ENCODE measurements at places on chromosomes 2 and 18.

- peak; percentile 82 for DNase-seq
Measured at GRCh38 chr2:165725421-165725820, 68.6 kb downstream of the GALNT3 start.

DNA sequence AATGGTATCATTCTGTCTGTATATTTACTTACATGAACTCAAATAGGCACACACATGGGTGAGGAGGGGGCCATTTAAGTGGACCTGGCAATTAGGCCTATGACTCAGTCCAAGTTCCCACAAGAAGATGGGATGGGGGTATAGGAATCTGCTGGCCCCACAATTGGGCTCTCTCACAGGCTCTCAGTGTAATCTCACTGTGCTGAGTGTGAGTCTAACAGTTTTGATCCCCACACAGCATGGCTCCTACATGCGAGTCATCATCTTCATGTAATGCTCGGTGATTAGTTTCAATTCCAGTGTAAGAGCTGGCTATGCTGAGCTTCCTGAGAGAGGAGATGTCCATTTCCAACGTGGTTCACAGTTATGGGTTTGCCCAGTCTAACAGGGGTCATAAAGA, 114.0 kb downstream of the GATA6 start:
- no peak for DNase-seq

DNA sequence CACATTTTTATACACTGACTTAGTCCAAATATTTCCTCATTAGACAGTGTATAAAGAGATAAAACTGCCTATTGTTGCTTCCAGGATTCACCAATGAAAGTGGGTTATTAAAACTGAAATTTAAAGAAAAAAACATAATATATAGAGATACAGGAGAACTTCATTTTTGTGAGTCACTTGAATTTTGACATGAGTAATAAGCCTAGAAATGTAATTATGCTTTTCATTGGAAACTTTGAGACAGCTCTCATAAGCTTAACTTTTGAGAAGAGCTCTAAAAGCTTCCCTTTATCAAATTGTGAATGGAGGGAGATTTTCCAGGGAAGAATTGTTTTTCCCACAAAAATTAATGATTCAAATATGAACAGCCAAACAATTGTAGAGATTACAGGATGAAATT, 14.1 kb downstream of the DYNC2LI1 start:
- no peak for DNase-seq

GRCh38 chr2:179031731-179032408, 18.1 kb downstream of the CCDC141 start:
- DNase-seq = no peak

GRCh38 chr18:70462078-70462439, 173.2 kb downstream of the SOCS6 start:
- DNase-seq = no peak

- no peak for DNase-seq
Measured at GRCh38 chr2:144796936-144797335, 277.0 kb upstream of the ZEB2 start.

GRCh38 chr2:152623076-152623740, 94.1 kb downstream of the PRPF40A start:
- DNase-seq = no peak

GRCh38 chr2:82998781-82999180, 1460.3 kb downstream of the SUCLG1 start:
- DNase-seq = no peak

- DNase-seq = no peak
Measured at GRCh38 chr2:235492850-235493344, 946 bp upstream of the AGAP1 start.

GRCh38 chr18:46462523-46462922, 194.5 kb downstream of the LOXHD1 start:
- no peak for DNase-seq

GRCh38 chr2:165256618-165257017, 17.4 kb downstream of the SCN2A start:
- DNase-seq = no peak

DNA sequence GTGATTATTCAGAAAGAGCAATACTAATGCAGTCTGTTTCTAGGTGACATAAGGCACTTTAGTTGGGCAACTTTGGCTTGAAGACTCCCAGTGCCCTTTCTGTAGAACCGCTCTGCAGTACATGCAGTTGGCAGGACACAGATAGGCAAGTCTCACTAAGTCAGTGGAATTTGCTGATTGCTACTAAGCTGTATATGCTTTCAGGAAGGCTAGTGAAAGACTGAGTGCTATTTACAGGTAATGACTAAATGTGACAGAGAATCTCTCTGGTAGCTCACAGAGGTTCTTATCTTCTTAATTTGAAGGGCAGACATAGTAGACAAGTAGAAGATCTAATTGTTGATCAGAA, 243.0 kb downstream of the WDPCP start:
- DNase-seq = no peak

GRCh38 chr18:58054041-58054781, 10.2 kb downstream of the NEDD4L start:
- DNase-seq = no peak

DNA sequence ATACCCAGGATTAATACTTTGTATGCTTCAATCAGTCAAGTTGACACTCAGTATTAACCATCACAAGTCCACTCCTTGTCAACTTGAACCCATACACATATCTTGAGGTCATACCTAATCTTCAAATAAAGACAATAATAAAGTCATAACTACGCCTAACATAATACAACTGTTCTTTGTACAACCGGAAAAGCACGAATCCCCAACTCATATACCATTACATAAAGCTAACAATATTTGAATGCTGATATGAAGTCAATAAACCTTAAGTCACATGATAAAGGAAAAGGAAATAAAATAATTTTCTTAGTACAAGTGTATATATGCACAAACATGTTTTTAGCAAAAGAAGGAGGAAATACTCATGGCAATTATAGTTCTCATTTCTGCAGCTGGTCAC, 770.6 kb upstream of the GYPC start:
- no peak for DNase-seq

DNA sequence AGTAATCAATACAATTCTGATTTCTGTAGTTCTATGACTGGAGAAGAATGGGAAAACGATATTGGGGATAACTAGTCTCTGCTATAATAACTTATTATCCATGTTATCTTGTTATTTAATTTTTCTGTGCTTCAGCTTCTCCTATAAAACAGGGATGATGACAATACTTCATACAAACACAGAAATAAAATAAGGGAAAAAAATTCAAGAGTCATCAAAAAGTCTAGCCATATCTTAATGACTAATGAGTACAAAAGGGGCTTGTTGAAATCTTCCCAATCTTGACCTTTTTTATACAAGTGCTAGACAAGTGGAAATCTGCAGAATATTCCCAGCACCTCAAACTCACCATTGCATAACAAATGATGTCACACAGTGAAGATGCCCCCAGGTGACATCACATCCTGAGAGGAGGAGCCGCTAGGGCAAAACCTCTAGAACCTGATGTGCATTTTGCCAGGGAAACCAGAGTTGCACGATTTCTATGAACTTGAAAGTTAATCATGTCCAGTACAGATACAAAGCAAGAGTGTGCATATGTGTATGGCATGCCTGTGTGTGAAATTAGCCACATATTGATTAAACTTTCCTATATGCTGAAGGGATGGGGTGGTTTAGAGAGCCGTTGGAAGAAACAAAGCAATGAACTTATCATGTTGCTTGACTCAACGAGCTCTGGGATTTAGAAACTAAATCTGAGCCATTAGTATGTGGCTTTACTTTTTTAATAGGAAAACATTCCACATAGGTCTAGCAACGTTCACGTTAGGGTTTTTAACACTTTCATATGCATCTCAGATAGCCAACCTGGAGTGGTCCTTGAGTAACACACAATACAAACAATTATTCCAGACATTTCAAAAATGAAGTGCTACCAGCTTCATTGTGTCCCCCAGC, 278.9 kb downstream of the SLC4A3 start:
- DNase-seq = no peak

DNA sequence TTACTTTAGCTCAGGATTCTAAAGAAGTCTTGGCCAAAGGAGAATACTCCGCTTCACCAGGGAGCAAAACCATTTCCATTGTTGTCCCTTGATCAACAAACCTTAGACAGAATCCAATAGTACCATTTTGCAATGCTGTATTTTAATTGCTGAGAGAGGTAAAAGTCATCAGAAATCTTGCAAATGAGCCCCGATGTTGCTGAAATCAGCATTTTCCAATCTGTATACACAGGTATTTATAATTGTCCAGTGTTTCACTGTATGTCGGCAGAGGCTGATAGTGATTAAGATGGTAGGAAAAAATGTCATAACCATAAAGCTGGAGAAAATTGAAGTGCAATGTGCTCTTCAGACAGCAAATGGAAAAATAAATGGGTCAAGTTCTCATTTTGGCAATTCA, 170.0 kb upstream of the ARL4C start:
- DNase-seq = no peak

GRCh38 chr2:74379851-74380789, at the start of gene DCTN1:
Gene DCTN1, minus strand, starts transcription at chr2:74380311. Its CDS starts 274 bp downstream, at chr2:74380037.
- DNase-seq = peak; percentile 23

DNA sequence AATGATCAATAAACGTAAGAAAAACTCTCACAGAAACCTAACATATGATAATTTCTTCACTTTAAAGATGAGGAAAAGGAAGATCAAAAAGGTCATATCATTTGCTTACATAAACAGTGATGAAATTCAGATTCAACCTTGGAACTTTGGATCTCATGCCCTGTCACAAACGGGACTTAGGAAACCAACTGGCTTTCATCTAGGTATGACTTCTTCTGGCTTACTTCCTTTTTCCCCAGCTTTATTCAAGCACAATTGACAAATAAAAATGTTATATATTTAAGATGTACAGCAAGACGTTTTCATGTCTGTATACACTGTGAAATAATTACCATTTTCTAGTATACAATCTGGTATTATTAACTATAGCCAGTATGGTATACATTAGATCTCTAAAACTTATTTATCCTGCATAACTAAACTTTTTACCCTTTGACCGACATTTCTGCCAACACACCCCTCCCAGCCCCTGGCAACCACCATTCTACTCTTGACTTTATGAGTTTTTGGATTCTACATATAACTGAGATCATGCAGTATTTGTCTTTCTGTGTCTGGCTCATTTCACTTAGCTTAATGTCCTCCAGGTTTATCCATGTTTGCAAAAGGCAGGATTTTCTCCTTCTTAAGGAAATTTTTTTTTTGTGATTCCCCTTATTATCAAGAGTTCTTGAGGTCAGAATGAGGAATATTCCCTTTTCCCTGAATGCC, 46.0 kb upstream of the COBLL1 start:
- DNase-seq = no peak

- no peak for DNase-seq
Measured at GRCh38 chr2:202933958-202934357, 21.9 kb downstream of the CARF start.

- DNase-seq = peak; percentile 53
Measured at GRCh38 chr2:96116879-96117533, 635 bp upstream of the ADRA2B start.

DNA sequence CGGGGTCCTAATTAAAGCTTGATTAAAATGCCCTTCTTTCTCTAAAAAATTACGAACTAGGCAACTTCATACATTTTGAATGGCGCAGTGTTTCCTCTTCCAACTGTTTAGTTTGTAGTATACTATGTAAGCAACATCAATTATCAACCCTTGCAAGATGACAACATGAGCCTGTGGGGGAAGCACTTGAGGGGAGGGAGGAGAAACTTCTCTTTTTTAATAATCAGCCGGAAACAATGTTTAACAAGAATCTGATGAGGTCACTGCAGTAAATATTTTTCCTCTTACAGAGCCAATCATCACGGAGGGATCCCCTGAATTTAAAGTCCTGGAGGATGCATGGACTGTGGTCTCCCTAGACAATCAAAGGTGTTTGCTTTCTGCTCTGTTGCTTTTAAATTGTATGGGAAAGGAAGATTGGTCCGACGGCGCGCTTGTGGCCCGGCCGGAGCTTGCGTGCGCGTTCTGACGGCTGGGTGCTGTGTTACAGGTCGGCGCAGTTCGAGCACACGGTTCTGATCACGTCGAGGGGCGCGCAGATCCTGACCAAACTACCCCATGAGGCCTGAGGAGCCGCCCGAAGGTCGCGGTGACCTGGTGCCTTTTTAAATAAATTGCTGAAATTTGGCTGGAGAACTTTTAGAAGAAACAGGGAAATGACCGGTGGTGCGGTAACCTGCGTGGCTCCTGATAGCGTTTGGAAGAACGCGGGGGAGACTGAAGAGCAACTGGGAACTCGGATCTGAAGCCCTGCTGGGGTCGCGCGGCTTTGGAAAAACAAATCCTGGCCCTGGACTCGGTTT, 5.3 kb upstream of the DLX1 start:
- no peak for DNase-seq

Measured in kidney capillary endothelial cell (primary cell).